ENCODE measurements at places on chromosomes 7 and 10.

DNA sequence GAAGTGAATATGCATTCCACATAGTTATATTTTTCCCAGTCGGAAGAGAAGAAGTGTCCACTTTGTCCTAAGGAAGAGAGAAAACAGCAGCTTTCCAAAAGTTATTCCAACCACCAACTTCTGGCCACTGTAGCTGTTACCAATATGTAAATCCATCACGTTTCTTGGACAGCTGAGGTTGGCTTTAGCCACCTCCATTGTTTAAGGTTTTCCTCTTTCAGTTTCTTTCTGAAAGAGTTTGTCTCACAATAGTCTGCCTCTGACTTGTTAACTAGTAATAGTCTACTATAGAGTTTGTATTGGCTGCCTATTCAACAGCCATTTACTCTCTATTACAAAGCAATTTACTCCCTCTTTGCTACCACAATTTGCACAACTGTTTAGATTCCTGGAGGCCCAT is 457.6 kb upstream of the LRRN3 start:
- DNase-seq: no peak

GRCh38 chr10:82943142-82943541 is 1068.1 kb downstream of the NRG3 start:
- DNase-seq: no peak

DNA sequence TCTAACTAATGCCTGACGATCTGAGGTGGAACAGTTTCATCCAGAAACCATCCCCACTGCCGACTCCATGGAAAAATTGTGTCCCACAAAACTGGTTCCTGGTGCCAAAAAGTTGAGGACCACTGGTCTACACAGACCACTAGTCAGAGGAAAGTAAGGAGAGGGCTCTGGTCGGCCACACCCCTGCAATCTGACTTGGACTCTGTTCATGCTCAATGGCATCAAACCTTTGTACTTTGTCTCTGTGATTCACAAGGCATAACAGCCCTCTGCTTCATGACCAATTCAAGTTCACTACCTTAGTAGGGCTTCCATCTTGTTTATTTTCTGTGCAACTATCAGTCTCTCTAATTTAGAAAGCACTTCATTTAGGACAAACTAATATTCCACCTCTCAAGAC is 1.8 kb downstream of the TUBAL3 start:
- DNase-seq: no peak

DNA sequence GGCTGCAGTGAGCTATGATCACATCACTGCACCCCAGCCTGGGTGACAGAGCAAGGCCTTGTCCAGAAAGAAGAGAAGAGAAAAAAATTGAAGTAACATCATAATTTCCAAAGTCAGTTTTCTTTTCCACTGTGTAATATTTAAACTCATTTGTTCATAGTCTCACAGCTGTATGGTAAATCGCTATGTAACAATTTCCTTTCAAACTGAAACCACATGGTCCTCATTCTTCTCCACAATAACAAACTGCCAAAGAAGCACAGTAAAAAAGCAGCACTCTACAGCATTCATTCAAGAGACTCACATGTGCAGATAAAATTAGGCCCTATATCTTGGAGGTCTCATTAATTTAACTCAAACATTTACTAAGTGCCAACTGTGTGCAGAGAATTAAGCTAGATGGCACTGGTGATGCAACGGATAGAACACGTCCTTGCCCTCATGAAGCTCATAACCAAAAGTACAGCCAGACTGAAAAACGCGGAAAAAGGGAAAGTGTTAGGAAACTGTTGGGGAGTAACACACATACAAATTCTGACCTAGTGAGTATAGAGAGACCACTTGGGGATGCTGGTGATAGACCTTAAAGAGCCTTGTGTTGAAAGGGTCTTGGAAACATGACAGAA is 174.0 kb upstream of the KCTD7 start:
- no peak for DNase-seq

GRCh38 chr7:40223451-40224127 is 88.8 kb downstream of the SUGCT start:
- DNase-seq: no peak

- peak; percentile 18 for DNase-seq
Observed at GRCh38 chr7:151060416-151061212, 1.2 kb downstream of the SLC4A2 start.

- DNase-seq: no peak
Observed at GRCh38 chr7:139597028-139597427, 73.5 kb downstream of the CLEC2L start.

- no peak for DNase-seq
Observed at GRCh38 chr7:122691569-122692235, 7.2 kb downstream of the RNF133 start.

DNA sequence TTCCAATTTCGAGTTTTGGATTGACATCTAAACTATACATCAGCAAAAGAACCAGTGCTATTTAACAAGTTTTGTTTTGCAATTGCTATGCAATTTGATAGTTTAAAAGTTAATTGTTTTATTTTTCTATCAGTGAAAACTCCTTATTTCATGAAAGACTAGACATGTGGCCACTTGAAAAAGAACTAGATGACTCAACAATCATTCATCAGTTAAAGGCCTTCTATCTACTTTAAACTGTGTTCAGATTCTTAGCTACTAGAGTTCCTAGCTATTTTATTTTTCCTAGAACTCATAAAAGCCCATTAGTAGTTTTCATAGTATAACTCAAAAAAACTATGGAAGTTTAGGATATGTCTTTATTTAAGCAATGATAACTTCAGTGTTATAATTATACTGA is 104.6 kb upstream of the LSM8 start:
- DNase-seq: no peak

- no peak for DNase-seq
Observed at GRCh38 chr10:87678302-87678701, 18.6 kb downstream of the PAPSS2 start.

GRCh38 chr7:81159402-81159801 is 240.6 kb upstream of the SEMA3C start:
- DNase-seq: no peak

GRCh38 chr10:35398908-35399307 is 62.6 kb downstream of the CCNY start:
- DNase-seq: no peak

DNA sequence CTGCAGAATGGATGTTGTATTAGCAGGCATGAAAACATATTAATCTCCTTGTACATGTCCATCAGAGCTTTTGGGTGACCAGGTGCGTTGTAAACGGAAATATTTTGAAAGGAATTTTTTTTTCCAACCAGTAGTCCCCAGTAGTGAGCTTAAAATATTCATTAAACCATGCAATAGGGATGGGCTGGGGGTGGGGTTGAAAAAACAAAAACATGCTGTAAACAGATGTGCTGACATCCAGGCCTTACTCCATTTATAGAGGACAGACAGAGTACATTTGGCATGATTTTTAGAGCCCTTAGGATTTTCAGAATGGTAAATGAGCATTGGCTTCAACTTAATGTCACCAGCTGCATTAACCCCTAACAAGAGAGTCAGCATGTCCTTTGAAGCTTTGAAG is 50.2 kb downstream of the PTPN12 start:
- DNase-seq: no peak

DNA sequence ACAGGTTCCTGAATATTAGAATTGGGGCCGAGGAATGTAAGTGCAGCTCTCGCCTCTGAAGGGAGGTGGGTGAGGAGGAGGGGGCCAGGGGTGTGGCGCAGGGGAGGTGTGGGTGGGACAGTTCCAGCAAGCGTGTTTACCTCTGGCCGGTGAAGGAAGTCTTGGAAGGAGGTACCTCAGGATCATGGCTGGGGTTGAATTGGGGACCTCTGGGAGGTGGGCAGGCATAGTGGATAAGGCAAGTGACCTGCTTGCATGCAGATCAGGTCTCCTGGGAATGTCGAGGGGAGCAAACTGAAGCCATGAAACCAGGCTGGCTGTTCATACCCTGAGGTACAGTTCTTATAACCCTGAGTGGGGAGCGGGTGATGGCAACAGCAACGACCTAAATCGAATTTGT is 2.0 kb downstream of the ZNF775 start:
- DNase-seq: no peak
